Amniotic stem cell (primary cell): ENCODE measurements at places on chromosomes 12 and 14.
A peak's percentile ranks its signal among the peaks of the same experiment; 100 is the strongest.

DNA sequence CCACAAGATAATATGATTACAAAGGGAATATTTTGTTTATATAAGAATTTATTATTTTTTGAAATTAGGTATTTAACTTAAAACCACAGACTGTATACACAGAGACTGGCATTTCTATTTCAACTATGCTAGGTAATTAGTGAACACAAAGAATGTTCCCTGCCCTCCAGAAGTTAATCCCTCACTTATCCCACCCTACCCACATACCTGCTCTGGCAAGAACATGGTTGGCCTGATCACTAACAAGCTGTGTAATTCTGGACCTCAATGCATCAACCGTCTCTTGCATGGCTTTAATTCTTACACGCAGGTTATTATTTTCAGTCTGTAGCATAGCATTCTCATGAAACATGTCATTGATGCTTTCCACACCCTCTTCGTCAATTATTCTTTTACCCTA is 85.9 kb downstream of the KIF21A start:
- no peak for DNase-seq

- DNase-seq, result no peak
Measured at GRCh38 chr14:94673781-94674231, 61.6 kb downstream of the SERPINA3 start.

DNA sequence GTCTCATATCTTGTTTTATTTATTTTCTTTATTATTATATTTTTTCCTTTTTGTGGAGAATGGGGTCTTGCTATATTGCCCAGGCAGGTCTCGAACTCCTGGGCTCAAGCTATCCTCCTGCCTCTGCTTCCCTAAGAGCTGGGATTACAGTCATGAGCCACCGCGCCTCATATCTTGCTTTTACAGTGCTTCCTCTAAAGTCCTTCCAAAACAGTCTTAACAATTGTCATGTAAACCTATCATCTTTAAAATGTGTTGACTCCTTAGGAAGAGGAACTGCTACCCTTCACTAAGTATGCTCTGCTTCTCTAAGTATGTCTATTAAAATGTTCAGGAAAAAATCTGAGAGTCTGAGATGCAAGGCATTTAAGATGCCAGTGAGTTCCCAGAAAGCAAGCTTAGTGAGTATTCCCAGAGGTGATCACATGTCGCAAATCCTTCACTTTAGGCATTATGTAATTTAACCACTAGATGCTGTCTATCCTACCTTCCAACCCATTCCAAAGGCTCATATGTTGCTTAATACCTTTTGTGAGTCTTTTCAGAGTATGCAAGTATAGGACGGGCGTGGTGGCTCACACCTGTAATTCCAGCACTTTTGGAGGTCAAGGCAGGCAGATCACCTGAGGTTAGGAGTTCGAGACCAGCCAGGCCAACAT is 19.7 kb upstream of the FOXJ2 start:
- no peak for DNase-seq

GRCh38 chr12:121807642-121808347 is 4.0 kb downstream of the SETD1B start:
- DNase-seq, result no peak

DNA sequence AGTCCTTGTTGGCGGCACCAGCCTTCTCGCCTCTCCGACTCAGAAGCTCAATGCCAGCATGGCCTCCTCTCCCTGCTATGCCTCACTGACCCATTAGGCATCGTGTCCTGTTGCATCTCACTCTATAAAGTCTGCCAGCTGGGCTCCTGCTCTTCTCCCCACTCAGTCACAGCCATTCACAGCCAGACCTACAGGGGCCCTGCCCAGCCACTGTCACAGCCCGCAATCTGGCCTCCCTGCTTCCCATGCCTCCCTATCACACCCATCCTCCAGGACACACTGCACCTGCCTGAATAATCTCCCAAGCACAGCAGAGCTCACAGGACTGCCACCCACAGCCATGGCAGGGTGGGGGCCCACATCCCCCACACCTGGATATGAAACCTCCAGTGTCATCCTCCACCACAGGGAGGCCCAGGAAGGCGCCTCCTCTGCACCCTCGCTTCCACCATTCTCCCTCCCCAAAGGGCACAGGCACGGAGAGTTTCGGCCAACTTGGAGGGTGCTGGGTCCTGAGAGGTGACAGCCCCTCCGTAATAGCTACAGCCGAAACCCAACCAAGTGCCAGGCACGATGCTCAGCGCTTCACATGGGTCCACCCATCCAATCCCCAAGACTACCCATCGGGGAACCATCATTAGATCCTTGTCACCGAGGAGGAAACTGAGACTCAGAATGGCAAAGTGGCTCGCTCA is 370.3 kb downstream of the BCL11B start:
- DNase-seq, result no peak

DNA sequence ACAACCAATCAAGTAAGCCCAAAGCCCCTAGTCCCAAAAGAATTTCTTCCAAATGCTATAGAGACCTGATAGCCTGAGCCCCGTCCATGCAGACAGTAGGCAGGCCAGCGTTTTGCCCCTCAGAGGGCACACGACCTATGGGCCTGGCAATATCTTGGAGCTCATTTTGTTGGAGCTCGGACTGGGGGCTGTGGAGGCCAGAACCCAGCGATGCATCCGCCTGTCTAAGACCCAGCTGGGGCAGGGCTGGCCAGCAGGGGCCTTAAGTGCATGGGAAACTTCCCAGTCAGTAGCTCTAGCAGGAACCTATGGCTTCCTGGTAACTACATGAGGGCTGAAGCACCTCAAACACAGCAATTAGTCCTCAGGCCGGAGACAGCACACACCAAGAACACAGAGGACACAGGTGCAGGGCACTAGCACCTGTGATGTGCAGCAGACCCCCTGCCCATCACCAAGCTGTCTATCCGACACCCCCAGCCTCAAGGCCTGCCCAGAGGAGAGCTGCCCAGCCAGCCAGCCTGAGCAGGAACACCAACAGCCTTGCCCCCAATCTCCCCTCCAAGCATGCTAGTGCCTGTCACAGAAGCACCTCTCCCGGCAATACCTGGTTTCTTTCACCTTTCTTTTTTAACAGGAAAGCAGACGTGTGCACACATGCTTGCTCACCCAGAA is 50.8 kb downstream of the ARL6IP4 start:
- DNase-seq, result no peak

GRCh38 chr12:26845057-26845666 is 12.2 kb upstream of the ITPR2 start:
- DNase-seq, result peak; percentile 53

GRCh38 chr12:101582937-101583336 is 11.8 kb upstream of the MYBPC1 start:
- no peak for DNase-seq

- no peak for DNase-seq
Measured at GRCh38 chr12:117279606-117280005, 81.8 kb downstream of the NOS1 start.

GRCh38 chr14:104214431-104215218 is 76.2 kb downstream of the KIF26A start:
- no peak for DNase-seq

- no peak for DNase-seq
Measured at GRCh38 chr12:93896427-93896826, 219.3 kb downstream of the CRADD start.

DNA sequence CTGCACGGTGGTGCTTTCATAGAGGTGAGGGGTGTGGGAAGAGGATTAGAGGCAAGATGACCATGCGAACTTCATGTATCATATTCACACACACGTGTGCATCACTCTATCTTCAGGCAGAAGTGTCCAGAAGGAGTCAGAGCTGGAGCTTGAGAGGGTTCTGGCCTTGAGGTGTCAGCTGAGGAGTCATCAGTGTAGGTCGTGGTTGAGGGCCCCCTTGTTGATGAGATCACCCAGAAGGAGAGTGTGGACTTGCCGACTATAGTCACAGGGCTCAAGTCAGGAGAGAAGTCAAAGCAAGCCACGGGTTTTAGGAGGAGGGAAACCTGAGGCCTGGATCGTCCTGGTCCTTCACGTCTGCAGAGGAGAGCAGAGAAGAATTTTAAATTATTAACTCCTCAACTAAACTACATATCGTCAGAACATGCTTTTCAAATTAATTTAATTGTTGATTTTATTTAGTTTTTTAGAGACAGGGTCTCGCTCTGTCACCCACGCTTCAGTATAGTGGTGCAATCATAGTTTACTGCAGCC is 25.4 kb downstream of the EML1 start:
- no peak for DNase-seq

DNA sequence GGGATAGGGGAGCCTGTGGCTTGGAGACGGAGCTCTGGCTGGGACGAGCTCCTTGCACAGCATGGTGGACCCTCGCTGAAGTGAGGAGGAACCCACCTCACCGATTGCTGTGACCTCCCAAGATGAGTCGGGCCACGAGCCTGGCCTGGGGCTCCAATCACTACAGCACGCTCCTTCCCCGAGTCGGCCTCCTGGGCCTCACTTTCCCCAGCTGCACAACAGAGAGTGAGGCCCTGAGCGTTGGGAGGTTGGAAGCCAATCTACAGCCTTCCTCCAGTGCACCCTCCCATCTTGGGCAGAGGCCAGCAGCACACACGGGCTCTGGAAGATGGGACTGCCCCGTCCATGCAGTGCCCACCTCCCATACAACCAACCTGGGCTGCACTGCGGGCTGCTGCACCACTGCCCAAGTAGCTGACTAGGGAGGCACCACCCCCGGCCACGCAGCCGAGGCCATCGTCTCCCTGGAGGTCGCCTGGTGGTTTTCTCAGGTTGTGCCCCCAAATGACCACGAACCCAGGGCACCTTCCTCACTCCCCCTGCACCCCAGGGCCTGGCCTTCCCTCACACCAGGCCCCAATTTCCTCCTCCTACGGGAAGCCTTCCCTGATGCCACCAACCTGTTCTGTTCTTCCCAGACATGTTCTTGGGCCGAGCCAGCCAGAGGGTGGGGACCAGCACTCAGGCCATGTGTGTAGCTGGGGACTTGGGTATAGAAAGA is 152.3 kb upstream of the C14orf180 start:
- DNase-seq, result no peak

- DNase-seq, result no peak
Measured at GRCh38 chr12:62632411-62632918, 165.8 kb downstream of the MON2 start.

- no peak for DNase-seq
Measured at GRCh38 chr14:63478010-63478409, 65.2 kb downstream of the PPP2R5E start.

- no peak for DNase-seq
Measured at GRCh38 chr12:68156636-68157035, 2.9 kb downstream of the IFNG start.

DNA sequence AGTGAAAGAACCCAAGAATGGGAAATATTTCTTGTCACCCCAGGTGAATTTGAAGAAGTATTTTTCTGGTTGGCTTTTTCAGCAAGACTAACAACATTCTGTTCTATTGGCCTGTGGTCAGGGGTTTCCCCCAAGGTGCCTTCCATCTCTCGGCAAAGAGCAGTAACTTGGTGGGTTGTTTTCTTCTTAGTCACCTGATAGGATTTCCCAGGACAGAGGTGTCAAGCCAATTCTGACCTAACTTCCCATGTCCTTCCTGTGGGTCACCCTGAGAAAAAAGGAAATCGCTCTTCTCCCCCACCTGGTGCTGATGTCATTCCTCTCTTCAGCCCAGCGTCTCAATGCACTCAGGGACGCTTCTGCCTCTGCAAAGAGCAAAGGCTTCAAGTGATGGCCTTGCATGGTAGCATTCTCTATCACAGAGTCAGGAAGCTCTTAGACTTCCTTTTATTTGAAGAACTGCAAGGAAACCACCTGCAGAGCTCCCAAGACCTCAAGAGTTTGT is 16.1 kb upstream of the IFNG start:
- DNase-seq, result no peak

GRCh38 chr14:77786148-77786547 is 13.8 kb upstream of the ADCK1 start:
- DNase-seq, result no peak

DNA sequence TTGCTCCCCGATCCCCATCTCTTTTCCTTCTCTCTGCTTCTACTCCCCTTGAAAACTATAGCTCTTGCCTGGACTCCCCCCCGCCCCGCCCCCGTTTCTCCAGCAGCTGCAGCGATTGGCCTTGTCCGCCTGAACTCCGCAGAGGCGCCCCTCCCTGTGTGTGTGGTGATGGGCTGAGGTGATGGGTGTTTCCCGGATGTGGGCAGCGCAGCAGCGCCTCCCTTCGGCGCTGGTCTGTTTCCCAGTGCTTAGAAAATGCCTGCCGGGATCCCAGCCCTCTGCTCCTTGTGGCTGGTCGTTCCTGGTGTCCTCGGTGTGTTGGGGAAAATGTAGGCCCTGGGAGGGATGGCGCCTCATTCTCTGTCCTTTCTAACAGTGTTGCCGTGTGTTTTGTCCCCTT is 43.3 kb downstream of the GALNT8 start:
- no peak for DNase-seq

DNA sequence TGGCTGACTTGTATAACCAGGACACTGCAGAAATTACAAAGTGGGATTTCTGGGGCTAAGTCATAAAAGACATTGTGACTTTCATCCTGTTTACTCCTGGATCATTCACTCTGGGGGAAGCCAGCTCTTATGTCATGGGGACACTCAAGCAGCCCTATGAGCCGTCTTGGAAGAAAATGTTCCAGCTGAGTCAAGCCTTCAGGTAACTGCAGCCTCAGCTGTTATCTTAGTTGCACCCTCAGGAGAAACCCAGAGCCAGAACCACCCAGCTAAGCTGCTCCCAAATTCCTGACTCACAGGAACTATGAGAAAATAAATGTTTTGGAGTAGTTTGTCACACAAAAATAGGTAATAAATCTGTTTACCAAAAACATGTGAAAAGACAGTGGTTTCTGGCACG is 43.1 kb upstream of the GXYLT1 start:
- DNase-seq, result no peak

DNA sequence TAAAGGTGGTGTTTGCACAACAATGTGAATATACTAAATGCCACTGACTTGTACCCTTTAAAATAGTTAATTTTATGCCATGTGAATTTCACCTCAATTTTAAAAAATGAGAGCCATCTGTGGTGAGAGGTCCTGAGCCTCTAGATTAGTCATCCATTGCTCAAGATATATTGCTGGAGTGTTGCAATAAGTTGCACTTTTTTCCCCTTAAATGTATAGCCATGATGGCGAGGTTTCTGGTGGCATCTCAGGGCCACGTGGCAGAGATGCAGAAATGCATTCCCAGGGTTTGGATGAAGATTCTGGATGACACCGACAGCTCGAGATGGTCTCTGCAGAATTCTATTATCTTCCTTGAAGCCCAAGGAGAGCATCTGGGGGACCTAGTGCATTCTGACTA is 153.7 kb downstream of the AACS start:
- DNase-seq, result no peak

GRCh38 chr12:110920324-110920910 is at the start of gene MYL2:
Gene MYL2 (minus strand): TSS chr12:110920579. CDS start chr12:110920529, 50 bp downstream.
- DNase-seq, result no peak

GRCh38 chr14:92716131-92716530 is 32.3 kb downstream of the LGMN start:
- DNase-seq, result no peak
